Neural crest cell (in vitro differentiated cells): ENCODE measurements at places on chromosomes 7 and 10. TPM values are rescaled to one million over a fixed set of nuclear protein-coding genes. Genes with fewer than 3 reads are reported as not detected.

Gene MBL2
- total RNA-seq = not detected in 2 replicates

Gene ZNF107
- 18.7 and 18.8 TPM in 2 replicates for total RNA-seq

Gene LIPN
- not detected in 2 replicates for total RNA-seq

Gene ITPRID1
- not detected in 2 replicates for total RNA-seq

Gene PIP
- not detected in 2 replicates for total RNA-seq

Gene SLC18A3
- total RNA-seq = 16.7 and 17.9 TPM in 2 replicates

Gene C1GALT1
- 15.0 and 15.6 TPM in 2 replicates for total RNA-seq

Gene PLXNA4
- total RNA-seq = 21.7 and 22.9 TPM in 2 replicates
